ENCODE measurements at places on chromosomes 12 and 14.

DNA sequence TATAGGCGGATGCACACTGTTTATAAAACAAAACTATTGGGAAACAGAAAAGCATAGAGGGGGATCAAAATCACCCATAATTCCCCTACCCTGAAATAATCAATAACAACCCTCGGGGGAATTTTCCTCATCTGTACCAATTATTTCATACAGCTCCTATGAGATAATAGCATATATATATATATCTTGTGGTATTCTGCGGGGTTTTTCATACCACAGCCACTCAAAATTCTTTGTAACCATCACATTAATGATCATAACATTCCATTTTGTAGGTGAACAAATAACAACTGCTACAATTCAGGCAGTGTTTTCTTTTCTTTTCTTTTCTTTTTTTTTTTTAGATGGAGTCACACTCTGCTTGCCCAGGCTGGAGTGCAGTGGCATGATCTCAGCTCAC, 35.3 kb downstream of the P2RX7 start:
- no peak for DNase-seq

GRCh38 chr14:36805131-36805559, 143.5 kb downstream of the PAX9 start:
- DNase-seq: no peak

GRCh38 chr12:45974171-45974719, 16.1 kb downstream of the SCAF11 start:
- no peak for DNase-seq

DNA sequence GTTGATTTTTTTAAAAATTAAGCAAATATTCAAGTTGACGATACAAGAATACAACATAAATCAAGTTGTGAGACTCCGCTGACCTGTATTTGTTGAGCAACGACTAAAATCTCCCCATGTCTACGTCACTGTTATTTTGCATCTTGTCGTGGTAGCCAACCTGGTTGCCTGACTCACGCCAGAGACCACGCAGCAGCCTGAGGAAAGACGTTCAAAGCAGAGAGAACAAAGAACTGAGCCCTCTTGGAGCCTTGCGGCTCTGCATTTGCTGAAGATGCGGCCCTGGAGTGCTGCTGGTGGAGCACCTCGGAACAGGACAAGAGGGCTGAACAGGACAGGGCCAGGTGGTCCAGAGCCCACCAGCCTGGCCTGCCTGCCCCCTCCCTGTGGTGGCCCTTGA, 21.4 kb upstream of the DIO3 start:
- DNase-seq: no peak

GRCh38 chr12:43964033-43964432, 128.2 kb downstream of the TMEM117 start:
- DNase-seq: no peak

DNA sequence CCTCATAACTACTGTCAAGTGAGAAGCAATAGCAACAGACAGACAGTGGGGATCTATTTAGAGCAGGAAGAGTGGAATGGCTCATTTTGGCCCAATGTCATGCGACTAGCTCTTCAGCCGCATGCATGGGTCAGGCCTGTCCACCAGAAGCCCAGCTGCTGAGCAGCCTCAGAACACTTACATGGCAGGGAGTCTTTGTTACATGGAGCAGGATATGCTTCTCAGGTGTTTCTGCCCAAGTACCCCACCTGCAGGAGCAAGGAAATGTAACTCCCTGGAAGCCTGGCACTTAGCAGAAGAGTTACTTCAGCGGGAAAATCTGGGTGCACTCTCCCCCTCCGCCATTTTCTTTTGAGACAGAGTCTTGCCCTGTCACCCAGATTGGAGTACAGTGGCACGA, 73.5 kb upstream of the ARHGAP5 start:
- DNase-seq: no peak

- no peak for DNase-seq
Observed at GRCh38 chr14:64235652-64236640, 58.2 kb downstream of the ESR2 start.

- peak; percentile 38 for DNase-seq
Observed at GRCh38 chr14:90518941-90519256, 122.1 kb downstream of the CALM1 start.

DNA sequence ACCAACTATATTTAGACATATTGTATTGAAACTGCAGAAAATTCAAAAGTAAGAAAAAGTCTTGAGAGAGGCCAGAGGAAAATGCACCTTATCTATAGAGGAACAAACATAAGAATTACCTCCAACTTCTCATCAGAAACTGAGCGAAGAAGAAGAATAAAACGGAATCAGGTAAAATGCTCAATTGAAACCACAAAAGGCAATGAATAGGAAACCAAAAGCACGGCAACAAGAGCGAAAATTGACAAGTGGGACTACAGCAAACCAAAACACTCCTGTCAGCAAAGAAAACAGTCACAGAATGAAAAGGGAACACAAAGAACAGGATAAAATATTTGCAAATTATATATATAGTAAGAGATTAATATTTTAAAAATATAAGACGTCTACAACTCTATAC, 61.9 kb upstream of the PARP11 start:
- DNase-seq: no peak

DNA sequence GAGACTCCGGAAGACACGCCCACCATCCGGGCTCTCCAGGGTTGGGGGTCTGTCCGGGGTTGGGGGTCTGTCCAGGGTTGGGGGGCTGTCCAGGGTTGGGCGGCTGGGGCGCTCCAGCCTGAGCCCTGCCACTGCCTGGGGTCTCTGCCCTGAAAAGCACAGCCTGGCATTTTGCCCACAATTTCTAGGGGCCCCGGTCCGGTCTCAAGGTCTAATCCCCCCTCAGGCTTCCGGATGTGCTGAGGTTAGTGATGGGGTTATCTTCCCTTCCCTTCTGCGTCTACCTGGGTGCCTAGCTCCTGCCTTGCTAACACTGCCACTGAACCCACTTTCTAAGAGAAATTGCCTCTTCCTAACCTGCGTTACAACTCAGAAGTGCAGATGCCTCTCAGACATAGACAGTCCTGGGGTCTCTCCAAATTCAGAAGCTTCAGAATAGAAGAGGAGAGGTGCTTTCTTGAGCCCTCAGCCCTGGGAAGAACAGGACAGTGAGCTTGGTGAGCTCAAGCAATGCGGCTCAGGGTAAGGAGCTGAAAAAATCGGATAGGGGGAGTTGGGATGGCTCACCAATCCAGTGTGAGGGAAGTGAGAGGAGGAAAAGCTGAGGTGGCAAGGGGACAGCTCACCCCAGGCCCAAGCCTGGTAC, 5.7 kb downstream of the LHX5 start:
- no peak for DNase-seq

DNA sequence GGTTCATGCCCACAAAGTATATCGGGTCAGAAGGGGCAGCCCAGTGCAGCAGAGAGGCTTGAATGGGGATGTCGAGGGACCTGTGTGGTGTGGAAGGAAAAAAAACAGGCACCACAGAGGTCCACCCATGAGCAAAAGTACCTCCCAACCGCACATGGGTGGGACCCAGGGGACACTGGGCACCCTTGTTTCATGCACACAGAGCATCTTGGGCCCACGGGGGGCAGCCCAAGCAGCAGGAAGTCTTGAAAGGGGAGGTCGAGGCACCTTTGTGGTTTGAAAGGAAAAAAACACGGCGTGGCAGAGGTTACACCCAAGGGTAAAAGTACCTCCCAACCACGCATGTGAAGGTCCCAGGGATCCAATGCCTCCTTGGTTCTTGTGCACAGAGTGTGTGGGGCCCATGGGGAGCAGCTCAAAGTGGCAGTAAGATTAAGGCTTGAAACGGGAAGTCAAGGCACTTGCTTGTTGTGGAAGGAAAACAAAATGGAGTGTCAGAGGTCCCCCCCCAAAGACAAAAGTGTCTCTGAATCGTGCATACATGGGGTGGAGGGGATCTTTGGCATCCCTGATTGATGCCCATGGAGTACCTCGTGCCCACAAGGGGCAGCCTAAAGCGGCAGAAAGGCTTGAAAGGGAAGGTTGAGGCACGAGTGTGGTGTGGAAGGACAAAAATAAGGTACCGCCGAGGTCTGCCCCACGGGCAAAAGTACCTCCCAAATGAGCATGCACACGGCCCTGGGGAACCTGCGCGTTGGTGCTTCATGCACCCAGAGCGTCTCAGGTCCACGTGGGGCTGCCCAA, 575.5 kb downstream of the ALG10 start:
- peak; percentile 5 for DNase-seq

DNA sequence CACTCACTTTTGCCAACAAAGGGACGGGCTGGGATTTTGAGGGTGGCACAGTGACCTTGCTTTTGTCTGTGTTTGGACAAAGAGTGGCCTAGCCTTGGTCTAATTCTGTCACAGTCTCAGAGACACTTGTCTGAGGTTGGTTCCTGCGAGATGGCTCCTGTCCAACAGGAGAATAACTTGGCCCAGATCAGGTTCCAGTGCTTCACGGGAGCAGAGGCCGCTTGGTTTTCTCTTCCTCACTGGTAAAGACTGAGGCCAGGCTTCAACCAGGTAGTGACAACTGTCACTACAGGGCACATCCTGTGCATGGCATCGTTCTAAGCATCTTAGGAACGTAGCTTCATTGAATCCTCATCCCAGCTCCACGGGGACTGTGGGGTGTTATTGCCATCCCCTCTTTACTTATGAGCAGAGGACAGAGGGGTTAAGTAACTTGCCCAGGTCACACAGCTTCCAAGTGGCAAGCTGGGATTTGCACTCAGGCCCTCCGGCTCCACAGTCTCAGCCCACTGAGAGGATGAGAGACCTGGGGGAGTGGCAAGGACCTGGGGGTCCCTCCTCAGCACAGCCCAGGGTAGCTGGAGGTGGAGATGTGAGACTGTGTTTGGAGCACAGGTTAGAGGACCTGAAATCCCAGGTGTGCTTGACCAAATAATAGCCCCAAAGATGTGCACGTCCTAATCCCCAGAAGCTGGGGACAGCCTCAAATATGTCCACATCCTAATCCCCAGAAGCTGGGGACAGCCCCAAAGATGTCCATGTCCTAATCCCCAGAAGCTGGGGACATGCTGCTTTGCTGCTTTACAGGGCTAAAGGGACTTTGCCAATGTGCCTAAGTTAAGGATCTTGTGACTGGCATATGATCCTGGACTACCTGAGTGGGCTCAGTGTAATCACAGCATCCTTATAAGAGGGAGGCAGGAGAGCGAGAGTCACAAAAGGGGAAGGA, 179.2 kb upstream of the RTL1 start:
- no peak for DNase-seq

DNA sequence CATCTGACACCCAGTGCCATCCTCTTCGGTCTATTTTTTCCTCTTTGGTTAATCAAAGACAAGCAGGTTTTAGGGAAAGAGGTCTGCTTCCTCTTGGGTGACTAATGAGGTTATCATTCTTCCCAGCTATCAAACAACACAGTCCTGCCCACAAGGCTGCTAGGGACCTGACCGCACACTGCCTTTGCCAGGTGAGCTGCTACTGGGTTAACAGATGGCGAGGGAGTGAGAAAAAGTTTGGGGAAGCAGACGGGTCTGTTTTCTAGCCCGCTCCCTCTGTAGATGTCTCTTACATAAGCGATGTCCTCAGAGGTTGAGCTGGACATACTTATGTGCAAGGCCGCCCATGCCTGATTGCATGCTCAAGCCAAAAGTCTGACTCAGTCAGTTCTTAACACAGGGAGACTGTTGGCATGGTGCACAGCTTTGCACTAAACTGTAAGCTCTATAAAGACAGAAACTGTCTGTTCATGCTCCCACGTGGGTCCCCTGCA, 94.1 kb downstream of the SLC15A4 start:
- no peak for DNase-seq

- no peak for DNase-seq
Observed at GRCh38 chr12:75951399-75952278, 79.9 kb downstream of the PHLDA1 start.

All from activated naive CD4-positive, alpha-beta T cell treated with anti-CD3 and anti-CD28 coated beads, Interleukin-2, amount 50 U/mL, for 16 hours (primary cell).